Cortex of kidney (tissue), 1 donor: ENCODE measurements at places on chromosomes 13 and 19.

DNA sequence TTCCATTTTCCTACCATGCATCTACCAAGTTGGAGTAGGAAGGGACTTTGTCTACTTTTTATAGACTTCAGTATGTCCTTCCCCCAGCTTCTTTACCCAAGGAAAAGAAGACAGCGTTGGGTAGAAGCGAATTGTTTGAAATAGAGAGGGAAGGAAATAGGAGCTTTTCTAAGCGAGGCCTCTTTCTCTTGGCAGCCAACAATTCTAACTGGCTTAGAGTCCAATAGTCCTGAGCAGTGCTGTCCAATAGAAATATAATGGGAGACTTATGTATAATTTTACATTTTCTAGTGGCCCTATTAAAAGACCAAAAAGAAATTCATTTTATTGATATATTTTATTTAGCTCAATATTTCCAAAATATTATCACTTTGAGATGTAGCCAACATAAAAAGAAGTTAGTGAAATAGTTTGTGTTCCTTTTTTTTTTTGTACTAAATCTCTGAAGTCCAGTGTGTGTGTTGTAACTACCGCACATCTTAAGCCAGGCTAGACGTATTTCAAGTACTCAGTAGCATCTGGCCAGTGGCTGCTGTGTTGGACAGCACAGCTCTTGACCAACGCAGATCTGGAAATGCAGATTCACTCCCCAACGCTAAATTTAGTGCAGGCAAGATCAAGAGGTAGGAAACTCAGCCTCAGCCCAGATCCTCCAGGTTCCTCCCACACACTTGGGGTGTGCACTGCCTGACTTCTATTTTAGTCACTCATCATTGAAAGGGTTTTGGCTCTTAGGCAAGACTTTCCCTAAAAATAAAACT lies 179.2 kb downstream of the SHISA2 start:
- DNase-seq: no peak

DNA sequence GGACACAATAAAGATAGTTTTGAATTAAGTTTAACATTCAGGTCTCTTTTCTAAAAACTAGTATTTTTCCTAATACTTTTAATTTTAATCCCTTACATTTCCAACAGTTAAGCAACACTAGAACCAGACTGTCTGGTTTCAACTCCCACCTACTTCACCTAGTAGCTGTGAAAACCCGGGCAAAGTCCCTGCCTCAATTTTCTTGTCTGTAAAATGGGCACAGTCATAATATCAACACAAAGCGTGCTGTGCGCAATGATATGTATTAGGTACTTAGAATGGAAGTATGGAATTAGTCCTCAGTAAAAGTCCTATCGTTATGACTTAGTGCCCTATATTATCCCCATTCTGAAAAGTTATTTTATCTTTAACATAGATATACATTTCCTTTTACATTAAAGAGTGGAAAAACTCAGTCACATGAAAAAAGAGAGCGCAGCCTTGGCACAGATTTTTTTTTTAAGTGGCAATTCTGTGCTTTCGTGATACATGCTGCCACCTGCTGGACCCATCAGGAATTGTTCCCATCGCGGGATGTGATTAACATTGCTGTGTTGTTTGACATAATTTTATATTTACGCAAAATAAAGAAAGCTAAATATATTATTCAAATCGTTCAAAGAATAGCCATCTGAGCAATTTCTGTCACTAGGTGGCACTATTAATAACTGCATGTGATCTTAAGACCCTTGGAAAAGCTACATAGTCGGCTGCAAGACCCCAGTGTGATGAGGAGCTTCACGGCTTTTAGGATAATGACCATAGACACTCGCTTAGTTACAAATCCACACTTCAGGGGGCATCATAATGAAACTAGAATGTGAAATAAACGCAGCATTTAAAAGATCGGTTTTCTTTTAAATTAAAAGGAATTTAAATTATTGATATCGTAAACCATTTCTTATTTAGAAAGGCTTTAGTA lies 59.9 kb downstream of the LIG4 start:
- no peak for DNase-seq

DNA sequence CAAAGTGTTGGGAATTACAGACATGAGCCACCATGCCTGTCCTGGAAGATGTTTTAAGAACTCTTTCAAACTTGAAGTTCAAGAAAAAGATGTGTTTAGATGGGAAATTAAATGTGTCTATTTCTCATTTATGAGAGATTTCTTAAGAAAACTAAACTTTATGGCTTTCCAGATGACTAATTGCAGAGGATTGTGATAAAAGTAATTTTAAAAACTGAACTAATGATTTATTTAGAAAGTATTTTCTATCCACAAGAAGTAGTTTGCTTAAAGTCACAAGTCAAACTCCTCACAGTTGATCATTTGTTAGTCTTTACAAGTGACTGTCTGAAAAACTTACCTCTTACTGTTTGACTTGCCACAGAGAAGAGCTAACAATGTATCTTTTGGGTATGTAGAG lies 89.6 kb upstream of the SPRY2 start:
- no peak for DNase-seq

DNA sequence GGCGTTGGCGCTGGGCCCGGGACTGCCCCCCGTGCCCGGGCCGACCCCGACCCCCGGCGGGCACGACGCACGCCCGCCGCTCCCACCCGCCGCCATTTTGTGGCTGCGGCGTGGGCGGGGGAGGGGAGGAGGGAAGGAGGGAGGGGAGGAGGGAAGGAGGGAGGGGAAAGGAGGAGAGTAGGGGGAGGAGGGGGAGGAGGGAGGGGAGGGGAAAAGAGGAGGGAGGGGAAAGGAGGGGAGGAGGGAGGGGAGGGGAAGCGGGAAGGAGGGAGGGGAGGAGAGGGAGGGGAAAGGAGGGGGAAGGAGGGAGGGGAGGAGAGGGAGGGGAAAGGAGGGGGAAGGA lies at the start of gene BTBD2:
TSS of gene BTBD2 (minus strand) at position 107 of the 343 bp plus-strand sequence. CDS start at position 96, 11 bp downstream.
- DNase-seq: no peak
